ENCODE measurements at places on chromosomes 5 and 9. TPM values are rescaled to one million over a fixed set of nuclear protein-coding genes. Genes with fewer than 3 reads are reported as not detected.

Gene KCNIP1
- total RNA-seq, result 4.7 TPM

Gene LHX6
- 3.0 TPM for total RNA-seq

Gene PFN3
- not detected for total RNA-seq

Gene INSYN2B
- total RNA-seq, result 1.5 TPM

Gene ANKRD55
- 0.76 TPM for total RNA-seq

Gene SHOC1
- 1.2 TPM for total RNA-seq

Gene PRRT1B
- 0.93 TPM for total RNA-seq

Gene ACTBL2
- total RNA-seq, result not detected

Gene MEF2C
- total RNA-seq, result 152 TPM

Gene ZCCHC9
- 16.8 TPM for total RNA-seq

Gene LCN15
- total RNA-seq, result not detected

Gene ANKRD34B
- 0.18 TPM for total RNA-seq

Gene KCNMB1
- total RNA-seq, result 0.64 TPM

Data from metanephros (tissue), 2 donors.